ENCODE measurements at places on chromosomes 5 and 9.
A peak's percentile ranks its signal among the peaks of the same experiment; 100 is the strongest.

DNA sequence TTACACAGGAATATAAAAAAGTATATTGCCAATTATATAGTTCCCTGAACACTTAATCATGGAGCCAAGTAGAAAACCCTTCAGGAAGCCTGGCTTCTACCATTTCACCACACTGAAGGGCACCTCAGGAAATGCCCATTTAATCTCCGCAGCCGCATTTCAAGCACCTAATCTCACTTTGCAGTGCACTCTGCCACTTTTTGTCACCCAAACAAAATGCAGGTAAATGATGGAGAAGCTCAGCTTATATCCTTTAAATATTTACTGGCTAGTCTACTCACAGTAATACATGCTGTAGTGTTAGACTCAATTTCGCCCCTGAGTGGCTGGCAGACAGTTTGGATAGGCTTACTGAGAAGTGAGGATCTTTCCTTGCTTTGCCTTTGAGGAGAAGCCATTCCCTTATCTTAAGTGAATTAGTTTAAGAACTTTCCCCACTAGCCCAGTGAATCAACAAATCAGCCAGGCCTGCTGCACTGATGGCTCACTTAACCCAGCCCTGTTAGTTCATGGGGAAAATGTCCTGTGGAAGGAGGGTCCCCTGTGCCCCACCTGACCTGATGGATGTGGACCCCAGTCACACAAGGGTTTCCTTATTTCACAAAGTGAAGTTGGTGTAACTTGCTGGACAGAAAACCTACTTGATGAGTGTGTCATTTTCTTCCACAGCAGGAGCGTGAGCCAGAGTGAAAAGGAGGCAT lies 209.7 kb downstream of the CAAP1 start:
- DNase-seq = no peak

DNA sequence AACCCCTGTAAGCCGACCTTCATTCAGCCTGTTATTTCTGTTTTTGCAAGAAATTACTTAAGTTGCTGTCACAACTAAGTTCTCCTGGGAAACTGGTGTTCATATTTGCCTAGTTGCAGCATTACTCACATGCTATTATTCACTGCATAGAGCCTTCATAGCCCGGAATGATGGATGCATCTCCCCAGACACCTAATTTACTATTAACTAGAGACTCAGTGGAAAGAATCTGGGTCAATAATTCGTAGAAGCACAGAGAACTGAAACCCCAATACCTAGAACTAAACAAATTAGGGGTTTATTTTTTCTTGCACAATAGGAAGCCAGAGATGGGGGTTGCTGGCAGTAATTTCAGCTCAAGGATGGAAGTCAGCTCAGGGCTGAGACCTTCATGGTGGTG lies 45.7 kb upstream of the FAM170A start:
- DNase-seq = no peak

- DNase-seq = no peak
Measured at GRCh38 chr5:141850786-141851185, 27.4 kb downstream of the PCDH1 start.

DNA sequence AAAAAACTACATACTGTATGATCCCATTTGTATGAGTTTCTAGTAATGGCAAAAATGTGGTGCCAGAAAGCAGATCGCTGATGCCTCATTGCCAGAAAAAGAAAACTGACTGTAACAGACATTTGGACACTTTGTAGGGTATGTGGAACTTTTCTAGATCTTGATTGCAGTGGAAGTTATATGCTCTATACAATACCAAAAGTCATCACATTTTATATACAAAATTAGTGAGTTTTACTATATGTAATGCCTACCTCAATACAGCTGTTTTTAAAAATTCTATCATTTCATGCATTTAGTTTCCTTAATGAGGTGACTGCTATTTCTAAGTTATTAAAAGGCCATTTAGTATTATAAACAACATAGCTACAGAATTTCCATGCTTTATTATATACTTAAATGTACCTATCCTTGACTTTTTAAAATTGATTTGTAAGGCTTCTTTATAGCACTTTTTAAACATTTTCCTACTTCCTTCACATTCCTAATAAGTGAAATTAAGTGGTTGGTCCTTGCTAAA lies 199.9 kb downstream of the CWC27 start:
- DNase-seq = no peak

DNA sequence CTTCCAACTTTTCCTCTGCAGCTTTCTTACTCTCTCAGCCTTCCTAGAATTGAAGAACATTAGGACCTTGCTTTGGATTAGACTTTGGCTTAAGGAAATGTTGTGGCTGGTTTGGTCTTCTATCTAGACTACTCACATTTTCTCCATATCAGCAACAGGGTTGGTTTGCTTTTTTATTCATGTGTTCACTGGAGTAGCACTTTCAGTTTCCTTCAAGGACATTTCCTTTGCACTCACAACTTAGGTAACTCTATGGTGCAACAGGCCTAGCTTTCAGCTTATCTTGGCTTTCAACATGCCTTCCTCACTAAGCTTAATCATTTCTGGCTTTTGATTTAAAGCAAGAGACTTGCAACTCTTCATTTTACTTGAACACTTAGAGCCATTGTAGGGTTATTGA lies 153.1 kb downstream of the CCDC192 start:
- no peak for DNase-seq

- no peak for DNase-seq
Measured at GRCh38 chr5:164967354-164967753, 1461.9 kb downstream of the MAT2B start.

- DNase-seq = peak; percentile 44
Measured at GRCh38 chr5:99060306-99061261, 131.8 kb upstream of the CHD1 start.

GRCh38 chr9:20244271-20244670 lies 378.0 kb downstream of the MLLT3 start:
- no peak for DNase-seq

DNA sequence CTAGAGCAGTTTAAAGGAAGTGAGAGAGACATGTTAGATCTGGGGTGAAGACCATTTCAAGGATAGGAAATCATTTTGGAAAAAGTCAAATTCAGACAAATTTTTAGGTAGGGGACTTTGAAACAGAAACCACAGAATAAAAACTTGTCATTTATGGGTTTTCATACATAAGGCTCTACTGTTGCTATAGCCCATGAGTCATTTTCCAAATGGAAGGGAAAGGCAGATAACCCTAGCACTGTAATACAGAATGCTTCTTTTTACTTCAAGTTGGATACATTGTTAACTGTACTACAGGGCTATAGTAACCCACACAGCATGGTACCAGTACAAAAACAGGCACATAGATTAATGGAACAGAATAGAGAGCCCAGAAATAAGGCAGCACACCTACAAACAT lies 455.4 kb downstream of the EBF1 start:
- no peak for DNase-seq

DNA sequence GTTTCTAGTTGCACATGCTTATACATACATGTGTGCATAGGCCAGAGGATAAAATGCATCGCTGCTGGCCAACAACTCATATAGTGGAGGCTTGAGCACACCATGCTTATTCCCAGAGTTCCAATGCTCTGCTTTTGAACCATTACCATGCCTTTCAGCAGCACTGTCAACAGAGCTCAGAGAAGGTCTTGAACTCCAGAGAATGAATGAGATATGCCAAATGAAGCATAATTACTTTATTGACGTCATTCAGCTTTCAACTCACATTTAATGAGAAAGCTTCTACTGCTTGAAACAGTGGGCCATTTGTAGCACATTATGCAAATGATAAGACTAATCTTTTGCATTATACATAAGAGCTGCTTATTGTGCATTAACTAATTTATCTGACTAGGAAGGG lies 765.3 kb upstream of the GRAMD2B start:
- no peak for DNase-seq

GRCh38 chr9:88435336-88435735 lies 47.1 kb downstream of the SPIN1 start:
- DNase-seq = no peak

DNA sequence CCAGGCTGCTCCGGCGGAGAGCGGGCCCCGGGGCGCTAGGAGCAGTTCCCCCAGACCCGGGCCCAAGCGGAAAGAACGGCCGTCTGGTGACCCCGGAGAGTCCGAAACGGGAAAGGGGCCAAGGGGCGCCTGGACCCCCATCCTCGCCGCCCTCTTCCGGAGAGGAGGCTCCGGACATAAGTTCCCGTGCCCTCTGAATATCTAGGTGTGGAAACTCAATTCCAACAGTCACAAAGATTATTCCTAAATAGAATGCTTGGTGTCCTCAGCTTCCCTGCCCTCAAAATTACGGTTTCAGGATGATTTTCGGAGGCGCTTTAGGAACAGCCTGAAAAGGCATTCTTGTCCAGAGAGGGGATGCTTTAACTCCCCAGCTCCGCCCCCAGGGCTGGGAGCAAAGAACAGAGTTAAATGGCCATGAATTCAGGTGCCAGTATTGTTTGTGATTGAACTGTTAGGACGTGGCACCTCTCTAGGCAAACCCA lies 681 bp upstream of the LHFPL2 start:
- DNase-seq = no peak

- no peak for DNase-seq
Measured at GRCh38 chr5:163439092-163439425, 1.7 kb downstream of the CCNG1 start.

GRCh38 chr5:56561-57290 lies 35.2 kb upstream of the PLEKHG4B start:
- DNase-seq = no peak

DNA sequence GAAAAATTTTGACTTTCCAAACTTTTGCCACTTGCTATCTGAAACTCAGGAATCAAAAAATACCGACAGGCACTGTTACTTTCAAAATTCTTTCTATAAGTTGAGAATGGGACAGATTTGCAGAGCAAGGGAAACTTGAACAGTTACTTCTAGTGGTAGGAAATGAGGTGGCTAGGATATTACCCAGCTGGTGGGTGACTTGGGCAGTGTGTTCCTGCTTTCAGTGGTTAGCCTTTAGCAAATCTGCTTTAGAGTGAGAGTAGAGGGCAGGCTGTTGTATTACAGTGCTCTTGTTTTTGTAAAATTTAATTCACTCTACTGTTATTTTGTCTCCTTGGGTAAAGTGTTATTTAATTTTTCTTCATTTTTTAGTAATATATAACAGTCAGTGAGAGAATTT lies 40.2 kb upstream of the ROPN1L start:
- DNase-seq = no peak

- no peak for DNase-seq
Measured at GRCh38 chr9:132923346-132923902, 21.0 kb downstream of the TSC1 start.

- no peak for DNase-seq
Measured at GRCh38 chr5:16550316-16550952, 66.4 kb downstream of the RETREG1 start.

DNA sequence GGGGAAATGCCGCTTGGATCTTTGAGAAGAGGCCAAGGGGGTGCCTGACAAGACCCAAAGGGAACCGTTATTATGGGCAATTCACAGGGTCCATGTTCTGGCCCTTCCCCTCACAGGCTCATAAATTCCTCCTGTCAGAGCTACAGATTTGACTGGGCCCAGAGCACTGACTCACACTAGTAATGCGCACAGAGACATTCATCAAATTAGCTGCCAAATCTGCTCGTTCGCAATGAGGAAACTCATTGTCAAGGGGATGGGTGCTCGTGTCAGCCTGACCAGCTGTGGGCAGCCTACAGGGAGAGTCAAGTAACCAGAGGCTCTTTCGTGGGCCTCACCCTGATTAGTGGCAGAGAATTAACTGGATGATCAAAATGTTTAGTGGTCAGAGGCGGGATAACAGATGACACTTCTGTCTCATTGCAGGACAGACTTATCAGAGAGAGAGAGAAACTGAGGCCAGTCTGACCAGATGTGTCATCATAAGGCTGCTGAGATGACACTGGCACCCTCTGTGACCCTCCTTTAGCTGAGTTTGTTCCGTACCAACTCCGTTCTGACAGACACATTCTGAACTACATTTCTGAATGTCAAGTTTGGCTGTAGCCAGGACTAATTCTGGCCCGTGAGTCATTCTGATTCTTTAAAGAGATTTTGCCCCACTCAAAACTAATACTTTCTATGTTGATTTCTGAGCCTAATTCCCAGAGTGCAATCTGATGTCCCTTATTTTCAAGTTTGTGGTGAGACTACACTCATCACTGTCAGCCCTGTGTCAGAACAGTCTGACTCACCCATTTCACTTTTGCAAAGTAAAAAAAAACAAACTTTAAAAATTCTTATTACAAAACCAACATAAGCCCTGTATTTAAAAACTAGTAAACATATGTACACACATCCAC lies 377.1 kb downstream of the ACTL7B start:
- peak; percentile 75 for DNase-seq

DNA sequence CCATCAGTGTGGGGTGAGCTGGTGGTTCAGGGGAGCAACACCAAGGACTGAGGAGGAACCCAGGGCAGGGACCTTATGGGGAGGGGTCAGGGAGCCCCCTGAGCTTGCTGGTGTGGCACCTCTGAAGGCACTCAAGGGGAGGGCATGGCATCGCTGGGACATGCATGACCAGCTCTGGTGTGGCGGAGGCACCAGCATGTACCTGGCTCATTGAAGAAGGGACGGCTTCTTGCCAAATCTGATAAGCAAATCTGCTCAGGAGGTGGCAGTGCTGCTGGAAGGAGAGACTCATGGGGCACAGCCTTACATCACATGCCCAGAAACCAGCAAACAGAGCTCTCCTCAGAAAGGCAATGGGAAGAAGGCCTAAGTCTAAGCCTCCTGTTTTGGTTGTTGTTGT lies 421.8 kb downstream of the SEMA5A start:
- no peak for DNase-seq

- no peak for DNase-seq
Measured at GRCh38 chr5:514101-514485, 10.2 kb downstream of the SLC9A3 start.

- DNase-seq = no peak
Measured at GRCh38 chr5:174328631-174329299, 283.3 kb downstream of the NSG2 start.

- DNase-seq = no peak
Measured at GRCh38 chr5:6087576-6087975, 290.8 kb downstream of the MED10 start.

GRCh38 chr9:2023532-2023931 lies 8.4 kb downstream of the SMARCA2 start:
- DNase-seq = no peak

DNA sequence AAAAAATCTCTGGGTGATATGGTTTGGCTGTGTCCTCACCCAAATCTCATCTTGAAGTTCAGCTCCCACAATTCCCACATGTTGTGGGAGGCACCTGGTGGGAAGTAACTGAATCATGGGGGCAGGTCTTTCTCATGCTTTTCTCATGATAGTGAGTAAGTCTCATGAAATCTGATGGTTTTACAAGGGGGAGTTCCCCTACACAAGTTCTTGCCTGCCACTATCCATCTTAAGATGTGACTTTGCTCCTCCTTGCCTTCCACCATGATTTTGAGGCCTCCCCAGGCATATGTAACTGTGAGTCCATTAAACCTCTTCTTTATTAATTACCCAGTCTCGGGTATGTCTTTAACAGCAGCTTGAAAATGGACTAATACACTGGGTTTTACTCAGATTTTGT lies 513.9 kb downstream of the TLE4 start:
- DNase-seq = no peak

DNA sequence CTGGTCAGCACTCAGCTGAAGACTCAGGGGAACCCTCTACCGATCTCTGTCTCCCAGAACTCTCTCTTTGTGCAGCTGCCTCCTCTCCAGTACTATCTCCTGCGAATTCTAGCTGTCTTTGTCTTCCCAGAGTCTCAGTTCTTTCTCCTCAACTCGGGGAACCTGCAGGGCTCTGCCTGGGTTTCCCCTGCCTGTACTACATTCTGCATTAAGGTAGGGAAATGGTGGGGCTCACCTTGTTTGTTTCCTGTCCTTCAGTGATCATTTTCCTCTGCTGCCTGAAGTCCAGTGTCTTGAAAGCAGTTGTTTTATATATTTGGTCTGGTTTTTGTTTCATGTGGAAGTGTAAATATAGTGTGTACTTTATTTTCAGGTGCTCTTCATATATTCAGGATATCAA lies 43.1 kb upstream of the IGFBPL1 start:
- DNase-seq = no peak

- peak; percentile 50 for DNase-seq
Measured at GRCh38 chr5:54362434-54362833, 52.1 kb upstream of the ARL15 start.
